Brain microvascular endothelial cell (primary cell): ENCODE measurements at places on chromosomes 12 and 14.

DNA sequence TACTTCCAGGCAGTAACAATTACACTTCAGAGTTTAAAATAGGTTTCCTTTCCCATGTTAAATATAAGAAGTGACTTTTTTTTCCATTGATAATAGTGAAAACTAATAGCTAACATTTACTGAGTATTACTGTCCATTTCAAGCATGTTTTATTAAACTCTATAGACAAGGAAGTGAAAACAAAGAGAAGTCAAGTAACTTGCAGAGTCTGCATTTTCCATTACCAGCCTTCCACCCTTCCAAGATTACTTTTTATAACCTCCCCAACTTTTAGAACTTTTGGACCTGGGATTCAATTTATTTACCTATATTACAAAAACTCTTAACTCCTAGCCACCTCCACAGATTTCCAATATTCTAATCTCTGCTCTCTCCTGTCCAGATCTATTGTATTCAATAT is 67.7 kb downstream of the SEC23A start:
- DNase-seq = no peak

GRCh38 chr12:89622115-89622514 is 86.5 kb downstream of the ATP2B1 start:
- DNase-seq = no peak

- no peak for DNase-seq
Measured at GRCh38 chr14:61288228-61288627, 7.1 kb upstream of the TMEM30B start.

DNA sequence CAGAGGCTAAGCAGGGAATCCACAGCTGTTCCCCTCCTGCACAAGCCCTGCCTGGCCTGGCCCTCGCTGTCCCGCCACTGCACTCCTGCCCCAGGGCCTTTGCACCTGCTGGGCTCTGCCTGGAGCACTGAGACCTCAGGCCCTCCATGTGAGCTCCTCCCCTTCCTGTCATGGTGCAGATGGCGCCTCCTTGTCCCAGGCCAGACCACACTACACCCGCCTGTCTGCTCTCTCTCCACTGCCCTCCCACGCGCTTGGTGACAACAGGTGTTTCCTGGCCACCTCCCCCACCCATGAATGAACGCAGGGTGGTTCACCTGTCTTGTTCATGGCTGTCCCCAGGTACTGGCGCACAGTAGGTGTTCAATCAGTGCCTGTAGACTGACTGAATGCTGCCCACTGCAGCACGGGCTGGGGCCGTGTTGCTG is 82.9 kb downstream of the NCOR2 start:
- DNase-seq = no peak

DNA sequence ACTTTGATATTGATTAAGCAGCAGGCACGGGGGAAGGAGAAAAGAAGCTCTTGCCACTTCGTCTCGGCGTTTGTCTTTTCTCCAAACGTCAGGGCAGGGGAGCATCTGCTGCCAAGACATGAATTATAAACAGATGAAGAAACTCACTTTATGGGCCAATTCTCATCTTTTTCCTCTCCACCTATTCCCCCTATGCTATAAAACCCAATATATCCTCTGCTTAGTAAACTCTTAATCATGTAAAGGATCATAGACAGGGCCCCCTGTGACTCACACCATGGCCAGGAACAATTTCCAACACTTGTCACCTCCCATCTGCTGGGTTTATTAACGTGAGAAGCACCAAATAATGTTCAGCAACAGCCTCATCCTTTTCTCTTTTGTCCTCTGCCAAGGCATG is 1092.1 kb upstream of the TMEM132C start:
- DNase-seq = no peak

DNA sequence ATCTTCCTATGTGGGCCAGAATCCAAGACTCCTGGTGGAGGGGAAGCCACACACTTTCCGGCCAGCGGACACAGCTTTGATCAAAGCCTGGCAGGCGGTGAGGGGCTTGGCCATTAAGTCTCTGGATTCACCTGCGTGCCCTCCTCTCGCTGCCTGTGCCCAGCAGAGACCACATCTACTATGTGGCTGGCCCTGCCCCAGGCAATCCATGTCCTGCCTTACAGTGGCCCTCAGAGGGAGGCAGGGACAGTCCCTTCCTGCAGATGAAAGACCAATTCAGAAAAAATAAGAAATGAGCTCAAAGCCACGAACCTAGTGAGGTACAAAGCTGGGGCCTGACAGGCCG is 82.7 kb upstream of the GPR68 start:
- no peak for DNase-seq

DNA sequence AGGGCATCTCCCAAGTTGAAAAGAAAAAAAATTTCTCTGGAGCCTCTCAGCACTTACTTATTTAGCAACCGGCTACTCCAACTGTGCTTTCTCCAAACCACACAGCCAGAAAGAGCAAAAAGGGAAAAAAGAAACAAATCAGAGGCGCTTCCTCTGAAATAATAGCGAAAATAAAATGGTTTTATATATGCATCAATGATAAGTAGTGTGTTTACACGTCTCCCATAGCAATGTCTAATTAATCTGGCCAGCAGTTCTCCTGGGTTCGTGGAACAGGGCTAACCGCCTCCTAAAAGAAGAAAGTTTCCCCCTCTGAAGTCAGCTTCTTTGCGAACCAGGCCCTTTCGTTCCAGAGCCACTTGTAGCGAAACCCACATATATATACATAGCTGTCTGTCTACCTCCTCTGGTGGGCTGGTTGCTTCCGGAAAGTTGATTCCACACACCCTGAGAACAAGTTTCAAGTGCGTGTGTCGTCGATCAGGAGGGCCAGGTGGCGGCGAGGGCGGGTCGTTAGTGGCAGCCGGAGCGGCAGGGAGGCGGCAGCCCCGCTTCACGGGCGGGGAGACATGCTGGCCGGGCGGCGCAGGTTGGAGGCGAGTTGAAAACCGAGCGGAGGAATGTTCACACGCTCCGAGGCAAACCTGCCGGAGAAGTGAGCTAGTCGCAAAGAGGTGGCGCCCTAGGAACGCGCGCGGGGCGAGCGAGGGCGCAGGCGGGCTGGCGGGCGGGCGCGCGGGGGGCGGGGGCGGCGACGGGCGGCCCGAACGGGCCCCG is 2.7 kb downstream of the PTHLH start:
- DNase-seq = no peak

GRCh38 chr14:73744874-73745529 is 30.8 kb upstream of the PNMA1 start:
- DNase-seq = no peak

DNA sequence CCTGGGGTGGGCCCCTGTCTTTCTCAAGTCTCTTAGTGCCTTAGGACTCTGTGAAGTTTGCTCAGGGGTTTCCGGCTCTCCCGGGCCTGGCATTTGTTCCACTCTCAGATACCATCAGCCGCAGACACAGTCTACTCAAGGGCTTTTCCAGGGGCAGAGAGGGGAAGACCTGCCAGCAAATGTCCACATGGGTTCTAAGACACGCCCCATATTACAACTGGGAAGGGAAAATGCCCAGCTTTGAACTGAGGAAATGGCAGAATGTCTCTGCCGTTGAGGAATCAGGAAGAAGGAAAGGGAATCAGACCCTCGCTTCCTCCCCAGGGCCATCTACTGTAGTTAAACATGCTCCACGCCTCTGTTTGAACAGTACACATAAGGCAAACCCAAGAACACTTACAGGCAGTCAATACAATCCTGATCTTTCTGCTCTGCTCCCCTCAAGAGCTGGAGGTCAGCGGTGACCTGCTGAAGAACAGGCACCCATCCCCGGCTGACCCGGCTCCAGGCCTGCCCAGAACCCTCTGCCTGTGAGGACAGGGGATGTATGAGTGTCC is 7.9 kb downstream of the CCDC85C start:
- DNase-seq = no peak

GRCh38 chr14:61631045-61631687 is 64.1 kb upstream of the HIF1A start:
- no peak for DNase-seq

- DNase-seq = no peak
Measured at GRCh38 chr14:31229009-31229408, 21.4 kb upstream of the HECTD1 start.

GRCh38 chr12:65649126-65649525 is 175.2 kb upstream of the HMGA2 start:
- DNase-seq = peak; percentile 99

DNA sequence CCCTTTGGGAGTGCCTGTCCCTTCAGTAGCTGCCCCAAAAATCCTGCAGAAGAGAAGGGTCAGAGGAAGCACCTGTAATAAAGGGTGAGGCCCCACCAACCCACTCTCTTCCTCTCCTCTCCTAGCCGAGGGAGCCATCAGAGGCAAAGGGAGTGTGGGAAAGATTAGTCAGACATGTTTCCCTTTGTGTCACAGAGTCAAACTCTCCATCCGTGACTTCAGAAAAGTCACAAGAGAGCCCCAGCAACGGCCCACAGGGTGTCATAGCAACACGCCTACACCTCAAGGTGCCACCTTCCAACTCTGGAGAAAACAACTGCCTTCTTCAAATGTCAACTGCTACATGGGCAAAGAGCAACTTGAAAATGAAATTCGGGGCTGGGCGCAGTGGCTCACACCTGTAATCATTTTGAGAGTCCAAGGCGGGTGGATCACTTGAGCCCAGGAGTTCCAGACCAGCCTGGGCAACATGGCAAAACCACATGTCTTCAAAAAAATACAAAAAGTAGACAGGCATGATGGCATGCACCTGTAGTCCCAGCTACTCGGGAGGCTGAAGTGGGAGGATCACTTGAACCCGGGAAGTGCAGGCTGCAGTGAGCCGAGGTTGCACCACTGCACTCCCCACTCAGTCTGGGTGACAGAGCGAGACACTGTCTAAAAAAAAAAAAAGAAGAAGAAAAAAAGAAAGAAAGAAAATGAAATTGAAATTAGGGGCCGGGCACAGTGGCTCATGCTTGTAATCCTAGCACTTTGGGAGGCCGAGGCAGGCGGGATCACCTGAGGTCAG is 17.7 kb upstream of the CD27 start:
- no peak for DNase-seq

GRCh38 chr12:107560165-107560898 is 125.3 kb upstream of the PWP1 start:
- DNase-seq = no peak

GRCh38 chr14:68279777-68280233 is 460.2 kb downstream of the RAD51B start:
- no peak for DNase-seq

GRCh38 chr12:50661300-50662115 is 102.4 kb upstream of the ATF1 start:
- no peak for DNase-seq

DNA sequence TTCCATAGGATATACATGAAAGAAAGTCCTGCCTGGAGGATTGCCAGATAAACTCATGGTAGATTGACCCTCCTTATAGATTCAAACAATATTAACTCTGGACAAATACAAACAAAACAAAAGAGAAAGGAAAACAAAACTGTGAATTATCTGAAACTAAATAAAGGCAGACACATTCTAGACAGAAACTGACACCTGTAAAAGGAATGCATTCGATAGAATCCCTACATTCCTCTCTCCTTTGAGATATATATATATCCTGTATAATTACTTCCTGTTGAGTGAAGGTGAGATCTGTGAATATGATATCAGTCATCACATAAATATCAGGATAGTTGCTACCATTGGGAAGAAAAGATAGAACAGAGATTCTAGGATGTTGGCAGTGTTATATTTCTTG is 948.4 kb upstream of the ATXN7L3B start:
- DNase-seq = no peak

DNA sequence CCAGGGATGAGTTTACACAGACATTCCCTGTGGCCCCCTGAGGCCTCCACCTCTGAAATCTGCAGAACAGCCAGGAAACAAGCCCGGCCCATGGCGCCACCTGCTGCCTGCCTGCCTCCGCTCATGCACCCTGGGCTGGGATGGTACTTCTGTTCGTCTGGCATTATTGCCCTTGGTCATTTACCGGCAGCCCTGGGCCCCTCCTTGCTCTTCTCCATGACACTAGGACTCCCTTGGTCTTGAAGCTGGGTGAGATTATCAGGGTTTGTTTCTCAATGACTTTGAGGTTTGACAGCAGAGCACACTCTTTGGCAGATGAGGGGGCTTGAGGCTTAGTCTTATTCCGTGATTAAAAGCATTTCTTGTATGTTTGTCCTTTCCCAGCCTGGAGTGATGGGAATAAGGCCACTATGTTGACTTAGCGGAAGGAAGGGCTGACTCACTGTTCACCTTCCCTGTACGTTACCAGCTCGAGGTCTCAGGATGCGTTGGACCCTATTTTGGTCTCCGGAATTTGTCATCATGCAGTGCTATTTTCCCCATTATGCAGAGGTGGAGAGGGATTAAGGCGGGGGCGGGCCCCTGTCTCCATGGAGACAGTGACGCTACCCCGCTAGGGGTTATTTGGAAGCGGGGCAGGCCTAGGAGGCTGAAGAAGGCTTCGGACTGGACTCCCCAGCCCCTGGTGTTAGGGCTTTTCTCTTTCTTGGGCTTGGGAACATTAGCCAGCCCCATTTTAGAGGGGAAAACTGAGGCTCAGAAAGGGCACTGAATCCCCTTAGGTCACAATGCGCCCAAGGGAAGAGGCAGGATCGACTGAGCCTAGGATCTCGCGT is 706 bp upstream of the PEX5 start:
- peak; percentile 64 for DNase-seq

DNA sequence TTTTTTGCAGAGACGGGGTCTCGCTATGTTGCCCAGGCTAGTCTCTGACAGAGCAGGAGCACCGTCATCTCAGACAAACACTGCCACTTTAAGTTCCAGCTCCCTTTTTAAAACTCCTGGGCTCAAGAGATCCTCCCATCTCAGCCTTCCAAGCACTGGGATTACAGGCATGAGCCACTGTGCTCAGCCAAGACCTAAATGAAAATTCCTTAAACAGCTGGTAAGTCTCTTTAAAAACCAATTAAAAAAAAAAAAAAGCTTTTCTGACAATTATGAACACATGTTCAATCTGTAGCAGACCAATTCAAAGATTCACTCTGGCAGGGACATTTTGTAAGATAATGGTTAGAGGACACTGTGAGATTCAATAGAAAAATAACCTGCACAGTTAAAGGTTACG is 77.8 kb downstream of the HECTD4 start:
- DNase-seq = no peak

GRCh38 chr14:24576771-24577170 is 721 bp upstream of the CTSG start:
- no peak for DNase-seq

DNA sequence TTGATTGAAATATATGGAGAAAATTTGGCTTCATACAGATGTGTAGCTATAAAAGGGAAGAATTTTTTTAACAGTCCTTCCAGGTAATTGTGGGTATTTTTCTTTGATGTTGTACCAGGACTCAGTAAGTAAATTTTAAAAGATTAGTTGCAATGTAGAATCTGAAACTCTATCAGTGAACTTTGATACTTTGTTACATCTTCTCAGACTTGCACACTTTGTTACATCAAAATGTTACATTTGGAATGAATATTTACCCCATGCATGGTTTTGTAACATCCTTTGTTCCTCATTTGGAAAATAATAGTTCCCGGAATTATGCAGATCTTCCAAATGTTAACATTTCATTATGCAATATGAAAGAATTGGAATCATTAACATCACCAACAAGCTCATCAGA is 13.8 kb downstream of the MTHFD1 start:
- DNase-seq = no peak
